ENCODE measurements at places on chromosomes 13 and 19.

DNA sequence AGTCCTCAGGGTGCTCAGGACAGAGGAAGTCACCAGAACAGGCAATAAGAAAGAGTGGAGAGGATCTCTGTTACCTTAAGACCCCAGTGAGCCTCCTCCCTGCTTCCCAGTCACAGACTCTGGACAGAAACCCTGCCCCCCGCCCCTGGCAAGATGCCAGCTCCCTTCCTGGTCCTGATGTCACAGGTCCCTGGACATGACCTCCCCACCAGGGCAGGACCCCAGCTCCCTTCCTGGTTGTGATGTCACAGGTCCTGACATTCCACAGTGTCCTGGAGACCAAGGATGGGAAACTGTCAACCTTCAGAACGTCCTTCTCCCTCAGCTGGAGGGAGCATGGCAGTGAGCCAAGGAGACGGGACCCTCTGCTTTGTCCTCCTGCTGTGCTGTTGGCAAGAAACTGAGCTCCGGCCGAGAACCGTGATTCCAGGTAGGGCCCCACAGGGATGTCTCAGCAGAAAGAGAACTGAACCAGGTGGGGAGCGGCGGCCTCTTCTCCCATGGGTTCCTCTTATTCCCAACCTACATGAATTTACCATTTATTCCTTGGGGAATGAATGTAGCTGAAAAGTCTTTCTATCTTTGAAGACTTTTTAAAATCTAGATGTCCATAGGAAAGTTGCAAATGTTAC lies at the start of gene SPACA7:
TSS of gene SPACA7 (plus strand) at position 306 of the 632 bp plus-strand sequence. CDS start at position 337, 31 bp downstream.
- DNase-seq: no peak

DNA sequence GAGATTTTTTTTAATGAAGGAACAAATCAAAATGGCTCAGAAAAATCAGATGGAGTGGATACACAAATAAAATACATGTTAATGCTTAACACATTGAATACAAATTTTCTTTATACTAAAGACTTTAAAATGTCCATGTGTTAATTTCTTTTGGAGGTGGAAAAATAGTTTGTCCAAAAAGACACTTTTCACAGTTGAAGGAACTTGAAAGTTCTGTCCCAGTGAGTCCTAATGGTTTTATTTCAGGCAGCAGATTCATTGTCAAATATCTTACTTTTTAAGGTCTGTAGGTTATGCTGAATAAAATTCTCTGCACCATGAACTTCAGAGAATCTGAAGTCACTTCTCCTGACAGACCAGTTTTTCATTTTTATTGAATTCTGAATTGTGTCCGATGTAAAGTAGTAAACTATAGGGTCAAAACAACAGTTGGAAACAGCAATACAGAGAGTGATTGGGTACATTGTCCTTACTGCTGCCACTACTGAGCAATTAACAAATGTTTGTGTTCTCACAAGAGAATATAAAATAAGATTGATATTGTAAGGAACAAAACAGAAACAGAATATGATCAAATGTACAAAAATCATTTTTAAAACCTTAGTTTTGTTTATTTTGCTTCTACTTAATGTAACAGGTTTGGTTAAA lies 1.6 kb downstream of the LPAR6 start:
- DNase-seq: no peak

- peak; percentile 68 for DNase-seq
Observed at GRCh38 chr19:2060884-2061494, 9.9 kb upstream of the MKNK2 start.

- DNase-seq: peak; percentile 93
Observed at GRCh38 chr19:19900729-19901444, at the start of gene ZNF93. ZNF93 (plus strand) TSS chr19:19900946; CDS start chr19:19901089, 143 bp downstream.

DNA sequence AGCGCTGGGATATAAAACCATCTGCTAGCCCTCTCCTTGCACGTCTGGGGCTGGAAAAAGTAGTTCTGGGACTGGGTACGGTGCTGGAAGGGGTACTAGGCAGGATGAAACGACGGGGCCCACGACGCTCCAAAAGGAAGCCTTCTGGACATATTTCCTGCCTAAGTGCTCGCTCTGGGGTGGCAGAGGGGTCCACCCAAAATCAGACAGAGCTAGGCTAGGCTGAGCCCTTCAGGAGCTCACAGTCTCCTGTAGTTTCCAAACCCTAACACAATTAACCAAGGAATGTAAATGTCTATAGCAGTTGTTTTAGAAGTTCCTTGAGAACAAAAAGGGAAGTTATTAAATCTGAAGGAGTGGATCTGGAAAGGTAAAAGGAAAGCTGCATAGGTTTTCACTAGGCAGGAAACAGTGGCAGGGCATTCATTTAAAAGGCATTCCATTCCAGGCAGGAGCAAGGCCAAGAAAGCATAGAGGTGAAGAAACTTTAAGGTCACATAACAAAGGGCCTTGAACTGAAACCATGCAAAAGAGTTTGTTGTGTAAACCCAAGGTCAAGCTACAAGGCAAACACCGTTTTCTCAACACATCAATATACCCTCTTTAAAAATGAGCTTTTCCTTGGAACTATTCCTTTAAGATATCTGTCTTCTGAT lies 634 bp upstream of the DIAPH3 start:
- DNase-seq: no peak

- no peak for DNase-seq
Observed at GRCh38 chr13:100680131-100680530, 5.5 kb upstream of the TMTC4 start.

- DNase-seq: no peak
Observed at GRCh38 chr13:104057861-104058260, 991.6 kb upstream of the SLC10A2 start.
